ENCODE measurements at places on chromosomes 2 and 18.

- H3K4me1 ChIP-seq: peaks cover 15% of the 10 kb centered on the region
- H3K27me3 ChIP-seq: peaks cover 6% of the 10 kb centered on the region
- H3K36me3 ChIP-seq: no peaks in the 10 kb centered on the region
- no peak overlapping the region for H3K4me3 ChIP-seq
- no peak for DNase-seq
- no peak overlapping the region for H3K27ac ChIP-seq
These were observed 120.3 kb downstream of the UXS1 start for GRCh38 chr2:106073678-106074406.

GRCh38 chr18:3184275-3184963, 35.3 kb downstream of the MYOM1 start:
- peaks cover 25% of the 10 kb centered on the region for H3K4me1 ChIP-seq
- DNase-seq: no peak
- peaks cover 3% of the 10 kb centered on the region for H3K27me3 ChIP-seq
- no peaks in the 10 kb centered on the region for H3K36me3 ChIP-seq

DNA sequence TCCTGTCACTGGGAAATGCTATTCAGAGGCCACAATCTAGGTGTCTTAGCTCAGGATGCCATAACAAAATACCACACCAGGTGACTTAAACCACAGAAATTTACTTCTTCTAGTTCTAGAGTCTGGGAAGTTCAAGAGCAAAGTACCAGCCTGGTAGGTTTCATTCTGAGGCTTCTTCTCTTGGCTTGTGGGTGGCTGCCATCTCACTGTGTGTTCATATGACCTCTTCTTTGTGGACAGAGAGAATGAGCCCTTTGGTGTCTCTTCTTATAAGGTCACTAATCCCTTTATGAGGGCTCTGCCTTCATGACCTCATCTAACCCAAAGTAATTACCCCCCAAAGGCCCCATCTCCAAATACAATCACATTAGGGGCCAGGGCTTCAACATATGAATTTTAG, 57.3 kb downstream of the RHOB start:
- H3K4me1 ChIP-seq: peaks cover 28% of the 10 kb centered on the region
- no peak for DNase-seq
- H3K27ac ChIP-seq: no peak overlapping the region
- H3K4me3 ChIP-seq: no peak overlapping the region

GRCh38 chr2:235945608-235946140, 222.5 kb downstream of the GBX2 start:
- DNase-seq: no peak
- peaks cover 26% of the 10 kb centered on the region for H3K4me1 ChIP-seq
- peaks cover 11% of the 10 kb centered on the region for H3K36me3 ChIP-seq
- H3K4me3 ChIP-seq: no peak overlapping the region

GRCh38 chr2:99971326-99971900, 171.0 kb downstream of the AFF3 start:
- no peak for DNase-seq
- H3K27me3 ChIP-seq: no peaks in the 10 kb centered on the region
- peaks cover 87% of the 10 kb centered on the region for H3K36me3 ChIP-seq
- H3K4me3 ChIP-seq: no peak overlapping the region
- H3K27ac ChIP-seq: no peak overlapping the region

DNA sequence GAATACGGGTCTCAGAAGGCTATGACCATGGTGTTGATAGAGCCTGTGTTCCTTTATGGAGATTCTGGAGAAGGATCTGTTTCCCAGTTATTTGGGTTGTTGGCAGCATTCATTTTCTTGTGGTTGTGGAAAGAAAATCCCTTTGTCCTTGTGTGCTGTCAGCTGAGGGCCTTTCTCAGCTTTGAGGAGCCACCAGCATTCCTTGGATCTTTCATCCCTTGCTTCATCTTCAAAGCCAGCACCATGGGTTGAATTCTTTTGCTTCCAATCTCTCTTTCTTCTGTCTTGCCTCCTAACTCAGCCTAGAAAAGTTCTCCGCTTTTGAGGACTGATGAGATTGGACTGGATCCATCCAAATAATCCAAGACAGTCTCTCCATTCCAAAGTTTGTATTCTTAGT, 103.2 kb upstream of the MMADHC start:
- no peak overlapping the region for H3K4me3 ChIP-seq
- no peaks in the 10 kb centered on the region for H3K36me3 ChIP-seq
- H3K4me1 ChIP-seq: peaks cover 21% of the 10 kb centered on the region
- no peak for DNase-seq
- H3K27ac ChIP-seq: no peak overlapping the region

DNA sequence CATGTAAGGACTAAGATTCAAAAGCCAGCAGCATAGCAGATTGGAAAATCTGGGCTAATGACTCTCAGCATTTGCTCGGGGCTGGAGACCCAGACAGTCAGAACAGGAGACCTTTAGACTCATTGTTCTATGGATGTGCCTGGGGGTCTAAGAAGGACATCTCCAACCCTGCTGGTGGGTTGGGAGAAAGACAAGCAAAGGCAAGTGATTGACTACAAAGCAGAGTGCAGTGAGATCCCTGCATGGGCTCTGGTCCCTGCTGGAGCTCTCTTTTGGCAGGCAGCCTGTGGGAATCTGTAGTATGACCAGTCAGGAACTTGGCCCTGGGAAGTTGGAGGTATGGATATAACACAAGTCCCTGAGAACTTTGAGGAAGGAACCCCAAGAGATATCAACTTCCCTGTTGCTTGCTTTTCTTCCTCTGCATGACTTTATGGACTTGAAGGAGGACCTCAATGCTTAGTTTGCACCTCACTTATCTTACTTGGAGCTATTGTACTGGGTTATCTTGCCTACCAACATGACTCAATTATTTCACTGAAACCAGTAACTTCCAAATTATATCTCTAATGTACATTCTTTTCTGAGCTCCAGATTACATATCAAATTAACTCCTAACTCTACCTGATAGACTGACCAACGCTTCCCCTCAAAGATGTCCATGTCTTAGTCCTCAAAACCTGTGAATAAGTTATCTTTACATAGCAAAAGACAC, 236.0 kb downstream of the CYRIA start:
- H3K36me3 ChIP-seq: no peaks in the 10 kb centered on the region
- no peak overlapping the region for H3K4me3 ChIP-seq
- H3K4me1 ChIP-seq: peaks cover 27% of the 10 kb centered on the region
- H3K27me3 ChIP-seq: peaks cover 6% of the 10 kb centered on the region
- no peak for DNase-seq
